ENCODE measurements at places on chromosomes 2 and 18.

DNA sequence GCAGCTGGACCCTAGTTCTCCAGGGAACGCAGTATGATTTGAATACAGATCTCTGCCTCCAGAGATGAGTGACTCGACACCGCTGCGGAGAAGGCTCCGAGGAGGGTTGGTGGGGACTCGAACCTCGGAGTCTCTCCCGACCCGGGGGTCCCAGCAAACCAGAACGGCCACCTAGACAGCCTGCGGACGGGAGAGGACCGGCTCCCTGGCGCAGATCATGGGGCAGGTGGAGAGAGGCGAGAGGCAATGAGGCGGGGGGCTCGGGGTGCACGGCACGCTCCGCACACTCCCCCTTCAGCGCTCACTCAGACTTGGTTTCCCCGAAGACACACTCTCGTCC lies 12.6 kb downstream of the DYSF start:
- DNase-seq = no peak

GRCh38 chr18:50776383-50776782 lies 43.4 kb downstream of the MRO start:
- DNase-seq = no peak

DNA sequence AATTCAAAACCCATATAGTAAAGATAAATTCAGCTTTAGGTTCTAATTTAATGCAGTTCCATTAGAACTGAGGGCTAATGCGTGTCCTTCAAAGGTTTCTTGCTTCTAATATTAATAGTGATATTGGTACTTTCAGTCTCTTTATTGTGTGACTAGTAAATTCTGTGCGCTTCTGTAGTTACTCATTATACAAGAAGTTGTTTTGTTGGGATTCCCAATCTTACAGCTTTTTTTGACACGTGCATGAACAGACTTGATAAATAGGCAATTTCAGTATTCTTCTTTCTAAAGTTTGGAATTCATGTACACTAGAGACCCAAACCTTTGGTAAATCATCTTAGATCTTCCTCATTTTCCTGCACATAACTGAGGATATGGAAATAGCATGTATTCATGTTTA lies 71.8 kb downstream of the HAUS1 start:
- no peak for DNase-seq

GRCh38 chr18:63974991-63975390 lies 5.1 kb downstream of the SERPINB8 start:
- DNase-seq = no peak

GRCh38 chr18:48694295-48694694 lies 155.5 kb downstream of the CTIF start:
- DNase-seq = no peak

DNA sequence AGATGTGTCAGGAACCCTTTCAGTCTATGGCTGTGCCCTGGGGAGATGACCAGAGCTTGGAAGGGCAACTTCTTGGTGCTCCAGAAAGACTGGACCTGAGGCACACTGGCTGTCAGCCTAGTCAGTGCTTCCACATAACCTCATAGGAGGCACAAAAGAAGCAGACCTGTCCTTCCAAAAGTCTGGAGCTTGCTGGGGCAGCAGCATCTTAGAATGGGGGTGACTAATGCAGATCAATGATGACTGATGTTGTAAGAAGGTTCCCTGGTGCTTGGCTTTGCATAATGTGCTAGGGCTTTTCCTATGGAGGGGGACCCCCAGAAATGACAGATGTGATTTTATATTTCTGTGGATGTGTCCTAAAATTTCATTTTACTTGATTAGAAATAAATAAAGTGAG lies 255.7 kb upstream of the THUMPD2 start:
- DNase-seq = no peak

DNA sequence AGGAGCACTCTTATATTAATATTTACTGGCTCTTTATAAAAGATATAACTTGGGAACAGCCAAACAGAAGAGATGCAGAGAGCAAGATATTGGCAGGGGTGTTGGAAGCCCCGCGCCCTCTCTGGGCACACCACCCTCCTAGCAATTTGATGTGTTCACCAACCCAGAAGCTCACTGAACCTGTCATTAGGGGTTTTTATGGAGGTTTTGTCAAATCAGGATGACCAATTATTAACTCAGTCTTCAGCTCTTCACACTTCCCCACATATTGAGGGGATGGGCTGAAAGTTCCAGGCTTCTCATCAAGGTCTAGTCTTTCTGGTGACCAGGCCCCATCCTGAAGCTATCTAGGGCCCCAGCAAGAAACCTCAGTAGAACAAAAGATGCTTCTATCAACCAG lies 10.9 kb upstream of the INO80D start:
- DNase-seq = no peak

DNA sequence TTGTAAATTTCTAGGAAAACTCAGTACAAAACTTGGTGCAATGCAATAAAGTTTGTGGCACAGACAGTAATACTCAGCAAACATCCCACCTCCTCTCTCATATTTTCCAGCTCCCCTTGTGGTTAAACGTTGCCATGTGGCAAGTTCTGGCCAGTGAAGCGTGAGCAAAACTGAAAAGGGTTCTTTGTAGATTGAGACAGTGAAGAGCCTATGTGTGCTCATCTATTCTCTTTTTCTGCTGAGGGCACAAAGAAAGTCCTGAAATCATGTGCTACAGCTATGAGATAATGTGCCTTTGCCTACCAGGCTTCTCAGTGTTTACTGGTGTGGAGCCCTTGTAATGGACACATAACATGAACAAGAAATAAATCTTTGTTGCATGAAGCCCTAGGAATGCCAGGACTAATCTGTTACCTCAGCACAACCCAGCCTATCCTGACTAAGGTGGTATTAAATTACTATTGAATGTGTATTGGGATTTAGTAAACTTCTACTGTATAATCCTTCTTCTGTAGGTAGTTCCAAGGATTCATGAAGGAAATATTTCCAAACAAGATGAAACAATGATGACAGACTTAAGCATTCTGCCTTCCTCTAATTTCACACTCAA lies 13.0 kb upstream of the TYMS start:
- DNase-seq = peak; percentile 28

All from occipital lobe (tissue), 3 donors.